ENCODE measurements at places on chromosomes 4 and X.

DNA sequence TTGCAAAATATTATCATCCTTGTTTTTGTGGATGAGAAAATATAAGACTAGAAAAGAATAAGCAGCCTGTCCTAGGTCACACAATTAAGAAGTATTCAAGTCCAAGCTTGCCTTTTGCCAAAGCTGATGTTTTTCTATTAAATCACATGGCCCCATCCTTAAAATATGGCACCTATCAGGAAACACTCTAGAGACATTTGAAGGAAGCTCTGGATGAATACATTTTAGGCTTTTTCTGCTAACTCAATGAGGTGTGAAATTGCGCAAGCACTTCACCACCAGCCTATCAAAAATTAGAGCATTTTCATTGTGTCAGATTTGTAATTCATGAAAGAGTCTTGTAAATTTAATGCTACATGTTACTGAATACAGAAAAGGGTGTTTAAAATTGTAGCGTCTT lies 251.1 kb upstream of the MAD2L1 start:
- no peak for DNase-seq

DNA sequence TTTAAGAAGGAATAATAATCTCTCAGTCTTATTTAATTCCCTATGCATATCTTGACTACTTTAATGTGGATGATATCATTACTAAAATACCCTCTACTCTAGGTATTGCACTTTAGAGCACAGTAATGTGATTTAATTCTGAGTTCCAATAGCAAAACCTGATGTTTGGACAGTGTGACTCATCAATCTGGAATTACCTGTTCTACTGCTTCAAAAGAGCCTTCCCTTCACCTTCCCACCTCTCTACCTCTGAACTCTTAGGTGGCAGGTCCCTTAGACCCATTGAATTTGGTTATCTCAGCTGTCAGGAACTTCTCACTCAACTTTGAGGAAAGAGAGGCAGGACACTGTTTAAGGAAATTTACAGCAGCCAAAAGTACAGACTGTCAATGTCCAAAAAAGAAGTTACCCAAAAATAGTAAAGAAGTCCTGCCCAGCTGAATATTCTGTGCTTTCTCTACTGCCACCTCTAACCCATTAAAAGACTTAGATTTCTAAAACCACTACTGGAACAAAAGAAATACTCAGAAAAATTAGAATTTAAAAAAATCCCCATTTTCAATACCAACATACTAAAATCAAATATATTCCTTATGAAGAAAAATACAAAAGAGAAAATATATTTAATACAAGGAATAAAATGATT lies 123.1 kb upstream of the GPM6A start:
- DNase-seq, result no peak

GRCh38 chr4:168600796-168601583 lies 104.1 kb downstream of the PALLD start:
- no peak for DNase-seq

DNA sequence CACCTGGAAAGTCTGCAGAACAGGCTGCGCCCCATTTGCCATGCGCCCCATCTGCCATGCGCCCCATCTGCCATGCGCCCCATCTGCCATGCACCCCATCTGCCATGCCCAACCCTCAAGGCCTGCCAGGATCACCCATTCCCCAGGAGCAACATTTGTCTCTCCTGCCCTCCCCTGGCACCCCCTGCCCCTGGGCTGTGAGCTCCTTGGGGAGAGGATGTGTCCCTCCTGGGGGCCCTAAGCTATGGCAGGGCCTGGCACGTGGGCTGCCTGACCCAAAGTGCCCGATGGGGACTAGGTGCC lies 82.6 kb downstream of the FAM53A start:
- no peak for DNase-seq

- no peak for DNase-seq
These were observed 781.4 kb downstream of the PCDH18 start for GRCh38 chr4:136750897-136751296.

DNA sequence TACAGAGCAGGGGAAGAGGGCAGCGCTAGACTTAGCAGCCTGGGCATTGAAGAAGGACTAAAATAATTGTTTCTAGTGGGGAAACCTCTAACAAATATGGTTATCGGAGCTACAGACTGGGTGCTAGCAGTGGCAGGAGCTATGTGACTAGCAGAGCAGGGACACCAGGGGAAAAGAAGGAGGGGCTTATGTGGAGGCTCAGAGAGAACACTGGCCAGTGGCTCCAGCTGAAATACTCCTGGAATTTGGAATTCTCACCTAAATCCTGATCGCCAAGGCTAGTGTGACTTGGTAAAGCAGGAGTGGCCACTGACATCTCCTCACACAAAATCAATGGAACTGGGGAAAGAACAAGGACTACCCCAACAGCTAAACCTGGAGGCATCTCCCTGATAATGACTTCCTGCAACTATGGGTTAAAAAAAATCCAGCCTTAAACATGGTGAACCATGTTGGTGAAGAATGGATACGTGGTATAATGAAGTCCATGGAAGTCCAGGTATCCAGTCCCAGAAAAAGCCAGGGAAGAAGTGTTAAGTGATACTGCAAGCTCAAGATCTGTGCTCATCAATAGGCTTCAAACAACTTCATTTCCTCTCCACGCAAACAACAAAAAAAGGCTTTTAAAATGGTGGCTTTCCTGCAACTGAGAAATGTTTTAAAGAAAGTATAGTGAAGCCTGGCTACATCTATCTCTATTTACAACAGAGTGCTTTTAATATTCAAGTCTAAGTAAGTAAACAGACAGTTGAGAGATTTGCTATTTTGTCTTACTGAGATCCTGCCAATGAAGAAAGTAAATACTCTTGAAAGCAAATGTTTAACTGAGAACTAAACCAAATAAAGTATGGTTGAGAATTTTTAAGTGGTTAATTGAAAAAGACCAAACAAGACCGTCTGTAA lies 1.8 kb downstream of the TAPT1 start:
- no peak for DNase-seq

GRCh38 chr4:186096681-186097165 lies 7.8 kb upstream of the FAM149A start:
- DNase-seq, result no peak

- DNase-seq, result peak; percentile 59
These were observed 797 bp downstream of the TXLNG start for GRCh38 chrX:16786791-16787735.

- DNase-seq, result no peak
These were observed 173.7 kb downstream of the VSIG4 start for GRCh38 chrX:65866146-65866545.

GRCh38 chr4:81470456-81471297 lies 1.0 kb downstream of the RASGEF1B start:
- DNase-seq, result peak; percentile 68

- no peak for DNase-seq
These were observed 242.9 kb upstream of the PRPS2 start for GRCh38 chrX:12548341-12548740.

DNA sequence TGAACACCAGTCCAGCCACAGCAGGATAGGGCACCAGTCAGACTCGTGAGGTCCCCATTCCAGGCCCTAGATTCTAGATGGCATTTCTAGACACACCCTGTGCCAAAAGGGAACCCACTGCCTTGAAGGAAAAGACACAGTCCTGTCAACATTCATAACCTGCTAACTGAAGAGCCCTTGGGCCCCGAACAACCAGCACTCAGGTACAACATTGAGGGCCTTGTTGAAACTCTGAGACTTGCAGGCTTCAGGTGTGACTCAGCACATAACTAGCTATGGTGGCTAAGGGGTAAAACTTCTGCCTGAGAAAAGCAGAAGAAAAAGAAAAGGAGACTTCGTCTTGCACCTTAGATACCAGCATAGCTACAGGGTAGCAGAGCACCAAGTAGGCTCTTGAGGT lies 252.9 kb upstream of the GRID2 start:
- DNase-seq, result no peak

DNA sequence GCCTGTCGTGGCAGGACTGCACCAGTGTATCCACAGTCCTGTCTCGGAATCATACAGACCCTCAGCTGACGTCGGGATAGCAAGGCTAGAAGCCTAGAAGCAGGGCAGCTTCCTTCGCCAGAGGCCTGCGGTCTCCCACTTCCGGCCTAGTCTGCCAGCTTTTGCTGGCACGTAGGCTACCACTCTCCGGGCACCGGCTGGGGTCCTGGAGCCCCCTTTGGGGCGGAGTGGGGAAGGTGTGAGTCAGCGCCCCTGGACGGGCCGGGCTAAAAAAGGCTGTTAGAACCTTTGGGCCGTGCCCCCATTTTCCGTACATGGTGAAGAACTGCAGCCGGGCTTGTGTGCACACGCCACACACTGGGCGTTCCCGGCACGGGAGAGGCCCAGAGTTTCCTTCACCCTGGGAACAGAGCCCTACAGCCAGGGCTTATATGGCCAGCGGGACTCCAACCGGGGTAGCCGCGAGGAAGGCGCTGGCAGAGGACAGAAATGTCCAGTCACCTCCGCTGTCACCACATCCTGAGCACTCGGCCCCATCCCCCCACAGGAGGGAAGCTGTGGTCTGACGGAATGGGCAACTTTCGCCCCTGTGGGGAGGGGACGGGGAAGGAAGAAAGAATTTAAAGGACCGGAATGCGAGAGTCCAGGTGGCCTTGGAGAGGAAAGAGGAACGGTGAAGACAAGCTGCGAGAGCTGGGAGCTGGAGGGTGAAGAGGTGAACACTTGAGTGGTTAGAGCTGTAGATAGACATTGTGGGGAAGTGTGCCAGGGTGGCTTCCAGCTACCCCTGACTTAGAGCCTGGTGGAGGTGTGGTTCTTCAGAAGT lies 4.6 kb downstream of the MAGIX start:
- DNase-seq, result peak; percentile 36

DNA sequence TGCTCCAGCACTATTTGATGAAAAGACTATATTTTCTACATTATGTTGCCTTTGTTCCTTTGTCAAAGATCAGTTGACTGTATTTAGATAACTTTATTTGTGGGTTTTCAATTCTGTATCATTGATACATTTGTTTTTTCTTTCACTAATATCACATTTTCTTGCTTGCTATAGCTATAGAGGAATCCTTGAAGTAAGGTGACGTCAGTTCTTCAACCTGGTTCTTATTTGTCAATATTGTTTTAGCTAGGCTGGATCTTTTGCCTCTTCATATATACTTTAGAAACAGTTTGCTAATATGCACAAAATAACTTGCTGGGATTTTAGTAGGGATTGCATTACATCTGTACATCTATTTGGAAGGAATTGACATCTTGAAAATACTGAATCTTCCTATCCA lies 21.0 kb downstream of the TECRL start:
- no peak for DNase-seq

DNA sequence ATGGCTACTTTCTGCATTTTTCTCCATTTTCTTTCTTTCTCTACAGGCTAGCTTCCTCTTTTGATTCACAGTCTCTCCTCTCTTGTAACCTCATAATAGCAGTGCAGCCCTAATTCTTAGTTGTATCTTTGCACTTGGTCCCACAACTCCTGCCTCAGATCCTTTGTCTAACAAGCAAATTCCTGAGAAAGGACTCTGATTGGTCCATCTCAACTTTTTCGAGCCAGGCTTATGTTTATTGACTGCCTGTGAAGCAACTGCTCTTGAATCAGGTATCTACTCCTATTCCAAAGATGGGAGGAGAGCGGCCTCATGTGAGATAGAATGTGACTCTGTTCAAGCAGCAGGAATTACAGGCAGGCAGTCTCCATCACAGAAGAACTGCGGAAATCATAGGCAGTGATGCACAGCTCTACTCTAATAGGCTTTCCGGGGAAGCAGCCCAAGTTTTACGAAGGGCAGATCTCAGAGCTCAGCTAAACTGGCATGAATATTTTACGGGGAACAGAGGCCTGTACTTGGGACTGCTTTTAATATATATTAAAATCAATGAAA lies 123.5 kb downstream of the GABRB1 start:
- DNase-seq, result no peak

Data from memory B cell (primary cell).